ENCODE measurements at places on chromosomes 7 and 10.

GRCh38 chr7:80374321-80374720, 137.5 kb downstream of the GNAT3 start:
- DNase-seq: no peak

GRCh38 chr10:116126954-116127695, 145.9 kb downstream of the GFRA1 start:
- DNase-seq: no peak

- no peak for DNase-seq
Measured at GRCh38 chr10:71045204-71045809, 156.9 kb upstream of the PCBD1 start.

GRCh38 chr7:78684201-78684600, 769.3 kb downstream of the MAGI2 start:
- DNase-seq: no peak

DNA sequence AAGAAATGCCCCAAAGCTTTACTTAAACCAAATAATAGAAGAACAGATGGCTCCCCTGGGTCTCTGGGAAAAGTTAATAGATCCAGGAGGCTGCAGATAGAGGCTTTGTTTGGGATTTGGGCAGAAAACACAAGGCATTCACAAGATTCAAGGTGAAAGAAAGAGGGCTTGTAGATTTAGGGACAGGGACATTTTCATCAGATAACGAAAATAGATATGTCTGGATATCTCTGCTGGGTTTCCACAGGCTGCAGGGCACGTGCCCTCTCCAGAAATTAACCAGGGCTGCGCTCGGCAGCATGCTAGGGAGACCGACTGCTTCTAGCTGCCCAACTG, 14.9 kb downstream of the CARD11 start:
- no peak for DNase-seq

DNA sequence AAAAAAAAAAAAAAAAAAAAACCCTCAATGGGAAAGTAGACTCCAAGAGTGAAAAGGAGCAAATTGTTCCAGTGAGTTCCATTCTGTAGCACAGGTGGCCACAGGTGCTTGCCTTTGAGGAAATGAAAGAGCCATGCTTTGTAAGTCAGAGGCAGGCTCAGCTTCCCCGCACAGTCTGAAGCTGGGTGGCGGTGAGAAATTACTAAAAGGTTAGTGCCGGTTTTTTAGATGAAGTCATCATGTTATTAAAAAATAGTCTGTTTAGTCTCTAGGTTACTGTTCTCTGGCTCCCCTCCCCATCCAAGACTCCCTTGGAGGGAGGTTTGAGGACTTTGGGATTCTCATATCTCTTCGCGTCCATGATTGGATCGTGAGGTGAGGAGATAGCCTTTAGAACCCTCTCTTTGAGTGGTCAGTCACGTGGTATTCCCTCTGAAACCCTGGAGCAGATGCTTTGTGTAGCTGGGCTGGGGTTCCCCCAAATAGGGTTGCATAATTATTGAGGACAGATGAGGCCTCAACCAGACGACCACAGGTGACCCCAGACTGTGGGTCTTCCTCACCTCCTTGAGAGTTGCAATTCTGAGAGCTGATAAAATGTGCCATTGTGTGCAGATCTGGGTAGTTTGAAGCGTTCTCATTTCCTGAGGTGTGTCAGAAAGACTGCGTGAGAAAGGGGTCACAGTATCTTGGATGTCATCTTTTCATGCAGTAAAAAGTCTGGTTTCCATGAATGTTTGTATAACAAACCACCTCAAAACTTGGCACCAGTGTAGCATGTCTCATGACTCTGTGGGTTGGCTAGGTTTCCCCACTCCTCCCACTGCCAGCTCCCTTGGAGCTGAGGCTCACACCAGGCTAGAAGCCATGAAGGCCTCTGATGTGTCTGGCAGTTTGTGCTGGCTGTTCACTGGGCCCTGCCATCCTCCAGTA, 27.1 kb downstream of the OGDH start:
- peak; percentile 96 for DNase-seq

GRCh38 chr7:55161154-55161687, 142.4 kb downstream of the EGFR start:
- no peak for DNase-seq

DNA sequence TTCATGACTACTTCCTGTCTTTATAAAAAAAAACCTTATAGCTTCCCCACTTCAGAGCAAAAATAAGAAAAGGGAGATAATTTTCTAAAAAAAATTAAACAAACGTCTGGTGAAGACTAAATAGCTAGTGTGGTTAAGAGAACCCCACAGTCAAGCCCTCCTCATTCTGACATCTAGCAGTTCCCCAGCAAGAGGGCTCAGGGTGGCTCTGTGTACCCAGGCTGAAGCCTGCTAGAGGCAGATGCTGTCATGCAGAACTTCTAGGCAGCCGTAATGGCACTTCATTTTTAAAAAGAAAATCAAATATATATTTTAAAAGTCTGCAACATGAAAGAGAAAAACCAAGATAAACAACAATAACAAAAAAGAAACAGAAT, 223.1 kb upstream of the KLF14 start:
- DNase-seq: no peak

DNA sequence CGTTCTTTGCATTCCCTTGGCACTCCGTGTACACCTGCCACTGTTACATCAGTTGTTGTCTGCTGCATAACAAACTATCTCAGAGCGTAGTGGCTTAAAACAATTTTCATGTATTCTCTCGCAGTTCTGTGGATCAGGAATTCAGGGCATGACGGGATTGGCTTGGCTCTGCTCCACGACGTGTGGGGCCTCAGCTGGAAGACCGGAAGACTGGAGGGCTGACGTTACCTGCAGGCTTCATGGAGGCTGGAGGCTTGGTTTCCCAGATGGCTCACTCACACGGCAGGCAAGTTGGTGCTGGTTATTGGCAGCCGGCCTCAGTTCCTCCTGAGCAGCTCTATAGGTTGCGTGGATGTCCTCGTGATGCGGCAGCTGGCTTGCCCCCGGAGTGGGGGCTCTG, 25.5 kb downstream of the NYAP1 start:
- DNase-seq: no peak

GRCh38 chr7:47153576-47153975, 428.3 kb downstream of the TNS3 start:
- DNase-seq: no peak

DNA sequence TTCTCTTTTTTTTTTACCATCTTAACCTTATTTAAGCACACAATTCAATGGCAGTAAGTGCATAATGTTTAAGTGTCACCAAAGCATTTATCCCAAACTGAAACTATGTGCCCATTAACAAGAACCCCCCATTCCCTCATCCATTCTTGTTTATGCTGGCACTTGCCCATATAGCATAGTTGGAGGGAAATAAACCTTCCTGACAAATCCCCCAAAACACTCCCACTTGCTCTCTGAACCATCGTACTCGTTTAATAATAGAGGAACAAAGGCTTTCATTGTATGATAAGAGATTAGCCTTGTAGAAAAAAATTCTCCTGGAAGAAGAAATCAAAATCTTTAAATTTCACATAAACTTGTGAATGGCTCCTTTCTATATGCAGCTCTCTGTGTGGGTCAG, 26.4 kb upstream of the KCNMA1 start:
- no peak for DNase-seq

DNA sequence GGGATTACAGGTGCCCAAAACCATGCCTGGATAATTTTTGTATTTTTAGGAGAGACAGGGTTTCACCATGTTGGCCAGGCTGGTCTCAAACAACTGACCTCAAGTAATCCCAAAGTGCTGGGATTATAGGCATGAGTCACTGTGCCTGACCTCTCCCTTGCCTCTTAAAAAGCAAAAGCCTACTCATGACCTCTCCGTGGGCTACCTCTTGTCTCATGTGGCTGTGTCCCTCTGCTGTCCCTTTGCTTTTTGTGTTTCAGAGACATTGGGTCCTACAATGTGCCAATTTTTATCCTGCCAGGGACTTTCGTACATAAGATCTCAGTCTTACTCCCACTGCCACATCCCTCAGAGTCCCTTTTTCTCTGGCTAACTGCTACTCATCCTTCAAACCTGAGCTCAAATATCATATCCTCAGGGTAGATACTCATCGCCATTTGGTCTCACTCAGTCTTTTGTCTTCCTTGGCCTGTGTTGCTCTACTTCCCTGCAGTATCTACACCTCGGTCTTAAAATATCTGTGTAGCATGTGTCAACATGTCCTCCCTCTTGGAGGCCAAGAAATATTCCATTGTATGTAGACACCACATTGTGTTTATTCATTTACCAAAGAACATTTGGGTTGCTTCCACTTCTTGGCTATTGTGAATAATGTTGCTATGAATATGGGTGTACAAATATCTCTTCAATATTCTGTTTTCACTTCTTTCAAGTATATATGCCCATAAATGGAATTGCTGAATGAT, 465.0 kb upstream of the KLF6 start:
- DNase-seq: peak; percentile 48

DNA sequence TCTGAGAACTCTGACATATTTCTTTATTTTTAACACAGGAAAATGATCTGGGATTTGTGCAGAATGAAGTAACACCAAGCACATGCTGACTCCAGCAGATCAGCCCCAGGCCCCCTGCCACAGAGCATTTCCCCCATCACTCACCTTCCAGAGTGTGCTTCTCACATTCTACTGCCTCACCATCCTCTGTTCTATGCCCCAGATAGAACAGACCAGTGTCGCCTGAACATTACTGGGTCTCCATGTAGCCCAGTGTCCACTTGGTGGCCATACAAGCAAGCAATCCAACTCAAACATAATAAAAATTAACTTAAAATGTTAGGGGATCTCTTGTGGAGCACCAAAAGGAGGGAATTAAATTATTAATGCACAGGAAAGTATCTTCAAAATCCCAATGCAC, 58.8 kb downstream of the SORBS1 start:
- no peak for DNase-seq

All from PC-3 (cell line).